ENCODE measurements at places on chromosomes 7 and 10.

DNA sequence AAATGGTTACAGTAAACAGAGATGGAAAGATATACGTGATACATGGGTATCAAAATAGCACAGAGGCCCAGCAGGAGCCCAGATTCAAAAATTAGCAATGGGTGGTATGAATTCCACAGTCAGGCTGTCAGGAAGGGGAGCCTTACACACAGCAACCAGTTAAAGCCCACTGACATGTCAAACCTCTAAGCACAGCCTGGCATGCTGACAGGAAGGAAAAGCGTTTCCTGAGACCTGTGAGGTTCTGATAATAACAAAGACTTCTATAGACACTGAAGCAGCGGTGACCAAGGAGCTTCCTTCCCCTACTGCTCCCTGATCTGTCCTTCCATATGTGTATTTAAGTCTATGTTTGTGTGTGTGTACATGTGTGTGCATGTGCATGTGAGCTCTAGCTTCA lies 89.9 kb downstream of the PHYHIPL start:
- DNase-seq: no peak

DNA sequence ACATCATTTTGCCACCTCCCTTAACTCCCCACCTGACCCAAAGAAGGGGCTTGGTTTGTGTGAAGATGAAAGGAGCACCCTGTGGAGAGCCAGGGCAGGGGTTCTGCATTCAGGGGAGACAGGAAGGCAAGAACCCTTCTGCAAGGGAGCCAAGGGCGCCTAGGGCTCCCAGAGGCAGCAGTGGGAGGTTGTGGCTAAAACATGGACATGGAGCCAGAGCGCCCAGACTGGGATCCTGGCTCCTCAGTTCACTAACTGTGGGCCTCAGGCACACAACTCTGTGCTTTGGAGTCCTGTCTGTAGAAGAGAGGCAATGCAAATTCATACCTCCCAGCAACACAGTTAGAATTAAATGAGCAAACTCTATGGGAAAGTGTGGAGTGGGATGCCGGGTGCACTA lies 123.1 kb upstream of the MACROH2A2 start:
- DNase-seq: no peak

DNA sequence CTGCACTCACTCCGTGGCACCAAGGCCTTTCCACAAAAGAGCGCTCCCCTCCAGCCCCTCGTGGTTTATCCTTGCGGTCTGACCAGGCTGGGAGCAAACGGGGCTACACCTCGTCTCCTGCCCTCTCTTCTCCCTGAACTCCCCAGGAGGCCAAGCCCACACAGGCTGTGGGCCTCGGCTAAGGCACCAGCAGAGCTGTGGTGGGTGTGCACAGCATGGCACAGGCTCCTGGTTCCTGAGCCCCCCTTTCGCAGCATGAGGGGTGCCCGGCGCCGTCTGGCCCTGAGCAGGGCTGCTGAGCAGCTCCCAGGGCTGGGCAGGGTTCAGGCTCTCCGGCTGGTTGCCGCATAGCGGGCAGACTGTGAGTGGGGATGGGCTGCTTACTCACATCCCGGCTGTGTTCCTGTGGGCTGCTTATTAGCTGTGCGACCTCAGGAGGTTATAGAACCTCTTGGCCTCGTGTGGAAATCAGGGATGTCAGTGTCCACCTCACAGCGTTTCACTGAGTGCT lies 90.4 kb downstream of the ZMIZ1 start:
- DNase-seq: no peak

DNA sequence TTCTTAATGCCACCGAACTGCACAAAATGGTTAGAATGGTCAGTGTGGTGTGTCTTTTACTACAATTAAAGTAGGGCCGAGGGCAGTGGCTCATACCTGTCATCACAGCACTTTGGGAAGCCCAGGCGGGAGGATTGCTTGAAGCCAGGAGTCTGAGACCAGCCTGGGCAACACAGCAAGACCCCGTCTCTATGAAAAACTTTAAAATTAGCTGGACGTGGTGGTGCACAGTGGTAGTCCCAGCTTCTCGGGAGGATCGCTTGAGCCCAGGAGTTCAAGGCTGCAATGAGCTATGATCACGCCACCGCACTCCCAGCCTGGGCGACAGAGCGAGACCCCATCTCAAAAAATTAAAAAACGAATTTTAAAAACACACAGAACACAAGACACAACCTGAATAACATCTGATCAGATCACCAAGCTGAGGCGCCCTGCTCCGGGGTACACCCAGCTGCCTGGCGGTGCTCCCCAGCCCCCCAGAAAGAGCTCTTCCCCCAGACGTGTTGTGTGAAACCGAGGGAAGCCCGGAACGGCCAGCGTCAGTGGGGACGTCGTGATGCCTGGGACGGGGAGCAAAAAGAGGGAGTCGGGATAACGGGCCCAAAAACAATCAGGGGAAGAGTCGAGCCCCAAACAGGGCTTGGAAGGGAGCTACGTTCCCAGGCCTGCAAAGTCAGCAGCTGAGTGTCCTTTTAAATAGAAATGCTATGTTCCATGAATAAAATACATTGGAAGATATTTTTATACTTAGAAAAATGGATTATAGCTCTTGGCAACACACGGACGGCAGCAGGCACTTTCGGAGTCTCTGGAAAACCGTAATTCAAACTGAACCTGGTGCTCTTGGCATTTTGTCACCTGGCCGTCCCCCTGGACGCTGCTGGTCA lies 80.7 kb upstream of the PDGFA start:
- no peak for DNase-seq

Measured in stimulated activated naive CD4-positive, alpha-beta T cell treated with Interleukin-2 at 50 U/mL for 16 hours (primary cell).